Stimulated activated CD4-positive, alpha-beta T cell treated with anti-CD3 and anti-CD28 coated beads, Interleukin-1b, Interleukin-23, amount 100 ng/mL, for 24 hours (primary cell): ENCODE measurements at places on chromosomes 3 and 15.

DNA sequence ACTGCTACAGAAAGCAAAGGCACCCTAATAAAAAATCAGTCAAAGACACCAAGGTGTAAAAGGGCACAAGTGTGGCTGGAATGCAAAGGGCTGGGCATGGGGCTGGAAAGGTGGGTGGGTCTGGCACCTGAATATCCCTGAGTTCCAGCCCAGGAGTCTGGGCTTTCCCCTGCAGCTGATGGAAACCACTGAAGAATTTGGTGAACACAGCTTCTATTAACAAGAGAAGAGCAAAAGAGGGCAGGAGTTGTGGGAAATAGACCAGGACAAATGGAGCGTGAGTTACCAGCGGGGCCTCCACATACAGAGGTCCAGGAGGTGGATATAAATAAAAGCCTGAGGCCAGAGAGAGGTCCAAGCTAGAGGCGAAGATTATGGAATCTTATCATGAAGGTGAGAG, 45.1 kb upstream of the TPM1 start:
- DNase-seq: no peak

DNA sequence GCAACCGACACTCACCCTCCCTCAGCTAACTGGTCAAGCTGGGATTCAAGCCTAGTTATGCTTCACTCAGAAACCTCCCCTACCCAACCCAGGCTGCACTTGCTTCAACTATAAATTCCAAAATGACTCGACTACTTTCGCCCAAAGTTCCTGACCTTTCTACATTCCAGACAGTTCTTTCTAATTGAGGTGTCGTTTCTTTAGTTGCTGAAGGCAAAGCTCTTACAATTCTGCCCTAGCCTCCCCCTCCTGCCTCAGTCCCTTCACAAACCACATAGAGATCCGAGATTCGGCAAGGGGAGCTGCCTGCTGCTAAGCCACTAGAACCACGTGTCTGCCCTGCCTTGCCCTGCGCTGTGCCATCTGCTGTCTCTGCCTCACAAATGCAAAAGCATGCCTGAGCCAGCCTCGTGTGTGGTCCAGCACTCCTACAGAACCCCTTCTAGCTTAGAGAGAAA, 74.7 kb upstream of the SH3GL3 start:
- DNase-seq: no peak

GRCh38 chr3:32973982-32974381, 22.5 kb downstream of the CCR4 start:
- no peak for DNase-seq

DNA sequence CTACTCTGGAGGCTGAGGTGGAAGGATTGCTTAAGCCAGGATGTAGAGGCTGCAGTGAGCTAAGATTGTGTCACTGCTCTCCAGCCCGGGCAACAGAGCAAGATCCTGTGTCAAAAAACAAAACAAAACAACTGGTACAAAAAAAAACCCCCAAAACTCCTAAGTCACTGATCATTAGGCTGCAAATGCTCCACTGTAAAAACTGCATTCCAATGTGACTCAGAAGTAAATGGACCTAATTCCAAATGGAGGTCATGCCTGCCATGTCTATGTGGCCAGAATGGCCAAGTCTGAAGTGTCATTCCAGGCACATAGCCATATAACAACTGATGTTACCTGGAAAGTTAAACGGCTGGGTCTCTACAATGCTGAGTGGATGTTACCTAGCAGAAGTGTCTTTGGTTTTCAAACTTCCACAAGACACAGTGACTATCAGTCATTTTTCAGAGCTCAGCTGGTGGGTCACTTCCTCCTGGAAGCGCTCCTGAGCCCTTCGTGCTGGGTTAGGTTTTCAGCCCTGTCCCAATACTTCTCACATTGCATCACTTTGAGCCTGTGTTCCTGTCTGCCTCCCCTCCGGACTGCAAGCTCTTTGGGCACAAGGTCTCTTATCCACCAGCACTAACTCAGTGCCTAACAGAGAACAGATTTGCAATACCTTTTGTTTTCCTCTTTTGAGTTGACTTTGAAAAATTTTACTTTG, 10.6 kb downstream of the FSTL1 start:
- no peak for DNase-seq

DNA sequence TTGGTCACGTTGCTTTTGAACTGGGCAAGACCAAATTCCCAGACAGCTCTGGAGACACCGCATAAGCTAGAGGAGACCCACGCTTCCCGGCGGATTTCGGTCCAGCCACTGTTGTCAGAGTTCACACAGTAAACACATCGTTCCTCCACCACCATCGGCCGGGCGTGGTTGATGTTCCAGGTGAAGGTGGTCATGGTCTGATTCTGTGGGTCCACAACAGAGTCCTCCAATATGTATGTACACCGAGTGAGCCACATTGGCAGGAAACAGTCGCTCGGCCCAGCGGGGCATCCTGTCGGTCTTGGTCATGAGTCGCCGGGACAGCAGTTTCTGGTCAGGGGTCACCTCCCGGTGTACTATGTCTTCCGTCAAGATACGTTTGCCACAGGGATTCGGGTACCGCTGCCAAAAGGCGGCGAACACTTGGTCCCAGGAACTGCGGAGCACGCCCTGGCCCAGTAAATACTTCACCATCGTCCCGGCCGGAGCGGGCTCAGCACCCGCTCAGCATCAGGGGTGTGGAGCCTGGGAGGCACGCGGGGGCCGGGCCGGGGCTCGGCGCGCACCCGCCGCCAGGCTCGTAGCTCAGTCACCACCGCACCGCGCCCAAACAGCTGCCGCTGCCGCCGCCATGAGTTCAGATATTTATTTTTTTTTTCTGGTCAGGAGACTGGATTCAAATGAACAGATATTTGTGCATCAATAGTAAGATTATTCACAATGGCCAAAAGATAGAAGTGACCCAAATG, 36.7 kb upstream of the NANOGP8 start:
- DNase-seq: no peak

- DNase-seq: no peak
Observed at GRCh38 chr3:130843441-130843840, 50.4 kb upstream of the ATP2C1 start.

- DNase-seq: no peak
Observed at GRCh38 chr3:138493804-138494606, 59.6 kb downstream of the ESYT3 start.

- no peak for DNase-seq
Observed at GRCh38 chr3:23288286-23288685, 85.2 kb downstream of the UBE2E2 start.

DNA sequence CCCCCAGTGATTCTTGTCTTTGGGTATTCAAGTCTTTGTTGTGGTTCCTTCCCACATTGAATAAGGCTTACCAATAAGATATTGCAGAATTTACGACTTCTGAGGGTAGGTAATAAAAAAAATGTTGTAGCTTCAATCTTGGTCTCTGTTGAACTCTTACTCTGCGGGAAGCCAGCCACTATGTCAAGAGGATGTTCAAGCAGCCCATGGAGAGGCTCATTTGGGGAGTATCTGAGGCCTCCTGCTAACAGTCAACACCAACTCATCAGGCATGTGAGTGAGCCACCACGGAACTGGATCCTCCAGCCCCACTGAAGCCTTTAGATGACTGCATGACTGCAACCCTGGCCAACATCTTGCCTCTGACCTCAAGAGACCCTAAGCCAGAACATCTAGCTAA, 3.2 kb upstream of the TBC1D23 start:
- DNase-seq: no peak

DNA sequence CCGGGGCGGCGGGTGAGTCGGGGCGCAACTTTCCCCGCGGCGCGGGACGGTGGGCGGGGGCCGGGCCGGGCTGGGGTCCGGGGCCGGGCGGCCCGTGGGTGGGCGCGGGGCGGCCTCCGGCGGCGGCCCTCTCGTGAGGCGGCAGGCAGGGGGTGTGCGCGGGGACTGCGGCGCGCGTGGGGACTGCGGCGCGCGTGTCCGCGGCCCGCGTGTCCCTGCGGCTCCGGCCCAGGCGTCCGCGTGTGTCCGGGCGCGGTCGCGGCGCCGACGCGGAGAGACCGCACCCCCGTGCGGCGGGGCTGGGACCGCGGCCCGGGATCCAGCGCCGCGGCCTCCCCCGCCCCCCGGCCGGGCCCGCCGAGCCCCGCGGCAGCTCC, 349 bp downstream of the PLXNA1 start:
- no peak for DNase-seq

GRCh38 chr3:149527531-149528339, 53.2 kb downstream of the TM4SF4 start:
- DNase-seq: no peak

GRCh38 chr3:151382671-151383070, 1.9 kb downstream of the P2RY12 start:
- DNase-seq: no peak

GRCh38 chr15:29294732-29295325, 25.2 kb upstream of the NSMCE3 start:
- DNase-seq: no peak

DNA sequence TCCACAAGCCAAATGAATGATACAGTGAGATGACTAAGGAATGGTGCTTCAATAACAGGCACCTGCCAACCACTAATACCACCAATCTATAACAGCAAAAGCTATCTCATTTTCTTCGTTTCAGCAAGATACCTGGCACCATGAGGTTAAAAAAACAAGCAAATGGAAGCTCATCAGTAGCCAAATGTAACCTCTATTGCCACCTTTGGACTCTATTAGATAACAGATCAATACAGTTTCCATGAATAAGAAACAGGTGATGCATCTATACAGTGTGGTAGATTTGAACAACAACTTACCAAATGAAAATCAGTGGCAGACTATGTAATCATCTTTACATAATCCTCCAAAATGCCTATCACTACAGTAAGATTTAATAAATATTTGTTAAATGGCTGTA, 32.8 kb downstream of the PLOD2 start:
- DNase-seq: no peak

DNA sequence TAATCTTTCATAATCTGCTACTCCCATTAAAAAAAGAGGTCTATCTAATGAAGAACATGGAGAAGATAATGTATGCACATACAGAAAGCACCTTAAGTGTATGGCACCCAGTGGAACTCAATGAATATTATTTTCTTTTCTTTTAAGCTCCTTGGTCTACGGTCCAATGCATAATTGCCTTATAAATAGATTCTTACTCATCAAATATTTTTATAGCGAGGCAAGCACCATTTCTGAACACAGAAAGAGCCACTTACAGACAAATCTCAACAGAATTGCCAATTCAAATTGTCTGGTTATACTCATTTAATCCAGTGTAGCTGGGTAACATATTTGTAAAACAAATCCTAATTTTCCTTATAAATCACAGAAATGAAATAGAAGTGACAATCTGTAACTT, 6.3 kb downstream of the PDZRN3 start:
- no peak for DNase-seq

DNA sequence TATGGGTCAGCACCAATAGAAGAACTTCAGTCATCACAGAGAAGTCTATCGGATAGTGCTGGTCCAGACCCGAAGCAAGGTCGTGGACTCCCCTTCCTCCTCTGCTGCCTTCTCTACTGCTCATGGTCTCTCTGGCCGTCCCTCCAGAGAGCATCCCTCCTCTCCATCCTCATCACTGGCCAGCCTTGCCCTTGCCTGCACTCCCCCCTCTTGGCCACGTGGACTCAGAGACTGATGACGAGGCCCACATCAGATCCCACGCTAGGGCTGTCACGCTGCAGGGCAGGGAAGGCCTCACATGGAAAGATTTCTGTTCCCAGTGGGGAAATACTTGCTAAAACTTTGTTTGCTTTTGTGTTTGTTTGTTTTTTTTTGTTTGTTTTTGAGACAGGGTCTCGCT, 35.3 kb downstream of the IGDCC3 start:
- no peak for DNase-seq

- DNase-seq: no peak
Observed at GRCh38 chr15:96121086-96121920, 209.2 kb upstream of the NR2F2 start.

GRCh38 chr3:9938966-9939365, 5.3 kb downstream of the CRELD1 start:
- DNase-seq: no peak

DNA sequence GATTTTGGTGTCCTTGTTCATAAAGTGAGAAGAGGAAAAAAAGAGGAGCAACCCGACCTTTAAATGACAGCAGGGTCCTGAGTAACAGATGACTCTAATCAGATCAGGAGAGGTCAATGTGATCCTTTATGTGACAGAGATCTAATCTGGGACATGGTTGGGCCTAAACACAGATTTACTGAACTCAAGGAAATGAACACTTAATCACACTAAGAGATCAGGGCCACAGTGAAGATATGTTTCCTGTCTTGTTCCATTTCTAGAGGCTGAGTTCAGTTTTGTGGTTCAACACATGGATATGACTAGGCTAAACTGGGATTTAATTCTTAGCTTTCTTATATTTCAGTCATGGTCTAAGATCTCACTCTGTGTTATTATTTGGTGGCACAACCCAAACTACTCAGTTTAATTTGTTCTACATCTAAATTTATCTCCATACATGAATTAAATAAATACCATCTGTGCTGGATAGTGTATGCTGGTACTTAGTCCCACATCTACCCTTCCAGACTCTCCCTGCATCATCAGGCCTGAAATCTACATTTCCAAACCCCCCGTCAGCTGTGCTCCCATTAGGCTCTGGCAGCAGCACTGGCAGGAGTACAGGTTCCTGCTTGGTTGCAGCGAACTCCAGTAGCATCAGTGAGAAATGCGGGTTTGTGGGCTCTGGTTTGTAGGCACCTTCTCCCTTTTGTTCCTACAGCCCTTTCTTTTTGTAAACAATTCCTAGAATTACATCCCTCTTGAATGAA, 22.6 kb downstream of the SFMBT1 start:
- no peak for DNase-seq

- DNase-seq: no peak
Observed at GRCh38 chr3:142965581-142965980, 2.1 kb upstream of the PAQR9 start.

- no peak for DNase-seq
Observed at GRCh38 chr3:117407317-117407716, 697.7 kb downstream of the TUSC7 start.

GRCh38 chr3:14483286-14483685, 56.9 kb downstream of the GRIP2 start:
- no peak for DNase-seq

DNA sequence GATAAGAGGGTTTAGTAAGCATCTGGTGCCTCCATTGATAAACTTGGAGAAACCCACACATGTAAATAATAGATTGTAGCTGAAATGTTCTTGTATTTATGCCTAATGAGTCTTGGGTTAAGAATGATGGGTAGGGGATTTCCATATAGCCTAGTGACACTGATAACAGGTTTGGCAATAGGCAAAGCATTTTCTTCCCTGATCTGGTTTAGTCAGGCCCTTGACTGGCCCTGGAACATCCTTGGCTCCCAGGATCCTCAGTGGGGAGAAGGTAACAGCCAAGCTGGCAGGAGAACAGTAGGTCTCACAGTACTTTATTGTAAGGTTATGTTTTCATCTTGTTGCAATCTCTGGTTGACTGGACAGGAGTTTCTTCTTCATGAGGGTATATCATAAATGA, 228.4 kb downstream of the DIPK2A start:
- no peak for DNase-seq

GRCh38 chr3:33833408-33834095, 35.1 kb downstream of the PDCD6IP start:
- no peak for DNase-seq

GRCh38 chr3:131001071-131001470, 25.6 kb downstream of the ASTE1 start:
- DNase-seq: no peak

DNA sequence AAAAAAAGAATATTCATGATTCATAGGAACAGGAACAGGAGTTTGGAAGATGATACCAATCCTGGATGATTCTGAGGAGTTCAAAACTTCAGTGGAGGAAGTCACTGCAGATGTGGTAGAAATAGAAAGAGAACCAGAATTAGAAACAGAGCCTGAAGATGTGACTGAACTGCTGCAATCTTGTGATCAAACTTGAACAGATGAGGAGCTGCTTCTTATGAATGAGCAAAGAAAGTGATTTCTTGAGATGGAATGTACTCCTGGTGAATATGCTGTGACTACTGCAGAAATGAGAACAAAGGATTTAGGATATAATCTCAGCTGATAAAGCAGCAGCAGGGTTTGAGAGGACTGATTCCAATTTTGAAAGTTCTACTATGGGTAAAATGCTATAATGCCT, 72.7 kb downstream of the GSK3B start:
- no peak for DNase-seq
